ENCODE measurements at places on chromosomes 5 and 9. TPM values are rescaled to one million over a fixed set of nuclear protein-coding genes. Genes with fewer than 3 reads are reported as not detected.

- no peaks in the 10 kb centered on the region for H3K36me3 ChIP-seq
- peaks cover 4% of the 10 kb centered on the region for H3K4me1 ChIP-seq
- DNase-seq, result no peak
- no peak overlapping the region for H3K27ac ChIP-seq
- H3K4me3 ChIP-seq, result no peak overlapping the region
Observed at GRCh38 chr9:93413530-93413929, 38.0 kb upstream of the FAM120A start.

DNA sequence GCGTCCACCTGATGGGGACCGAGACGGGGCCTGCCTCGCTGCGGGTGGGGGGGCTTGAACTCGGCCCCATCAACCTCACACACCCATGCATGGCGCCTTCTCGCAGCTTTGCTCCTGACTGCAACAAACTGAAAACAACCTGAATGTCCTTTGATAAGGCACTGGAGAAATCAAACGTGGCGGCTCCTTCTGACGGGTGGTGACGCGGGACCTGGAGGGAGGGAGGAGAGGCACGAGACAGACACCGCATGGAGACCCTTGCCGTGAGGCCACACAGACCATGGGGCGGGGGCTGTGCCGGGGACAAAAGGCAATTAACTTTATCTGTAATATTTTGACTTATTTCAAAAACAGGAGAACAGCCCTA lies 48.6 kb downstream of the NACC2 start:
- no peak overlapping the region for H3K27ac ChIP-seq
- H3K36me3 ChIP-seq, result peaks cover 45% of the 10 kb centered on the region
- peaks cover 16% of the 10 kb centered on the region for H3K4me1 ChIP-seq
- H3K4me3 ChIP-seq, result no peak overlapping the region
- no peak for DNase-seq

DNA sequence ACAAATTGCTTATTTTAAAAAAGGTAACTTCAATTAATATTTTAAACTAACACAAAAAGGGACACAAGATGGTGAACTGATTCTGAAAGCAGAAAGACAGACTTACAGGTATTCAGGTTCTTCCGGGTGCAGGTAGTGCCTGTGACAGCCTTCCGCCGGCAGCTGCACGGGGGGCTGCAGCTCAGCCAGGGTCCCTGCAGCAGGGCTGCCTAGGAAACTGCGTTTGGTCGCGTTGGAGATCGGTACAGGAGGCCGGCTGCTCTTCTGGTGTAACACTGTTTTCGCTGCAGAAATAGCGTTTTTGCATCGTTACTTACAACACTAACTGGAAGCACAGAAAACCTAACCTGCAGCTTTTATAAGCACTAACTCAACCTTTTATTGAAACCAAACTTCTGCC lies 80.0 kb downstream of the CAMSAP1 start:
- no peak overlapping the region for H3K27ac ChIP-seq
- no peak for DNase-seq
- peaks cover 11% of the 10 kb centered on the region for H3K36me3 ChIP-seq
- H3K4me1 ChIP-seq, result no peaks in the 10 kb centered on the region
- no peak overlapping the region for H3K4me3 ChIP-seq

PCDHB11 gene
- total RNA-seq, result 0.34 TPM

SMC2 gene
- total RNA-seq, result 43.3 TPM
